ENCODE measurements at places on chromosomes 3 and 15.

- DNase-seq, result no peak
Measured at GRCh38 chr3:157323360-157323759, 113.3 kb upstream of the PTX3 start.

DNA sequence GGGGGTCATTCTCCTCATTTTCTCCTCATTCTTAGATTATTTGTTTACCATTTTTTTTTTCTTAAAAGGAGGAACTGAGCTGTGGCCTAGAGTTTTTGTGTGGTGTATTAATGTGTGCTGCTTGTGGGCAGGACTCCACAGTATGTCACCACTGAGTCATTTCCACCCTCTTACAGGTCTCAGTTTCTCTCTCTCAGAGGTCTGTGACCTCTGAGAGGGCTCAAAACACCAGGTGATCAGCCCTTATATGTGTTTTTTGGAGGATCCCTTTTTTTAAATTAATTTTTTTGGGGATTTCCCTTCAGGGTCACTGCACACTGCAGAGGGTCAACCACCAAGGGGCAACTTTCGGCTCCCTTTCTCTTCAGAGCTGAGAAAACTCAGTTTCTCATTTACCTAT, 166.4 kb downstream of the SUCNR1 start:
- no peak for DNase-seq

- peak; percentile 65 for DNase-seq
Measured at GRCh38 chr3:9168241-9168741, 81.2 kb downstream of the SRGAP3 start.

DNA sequence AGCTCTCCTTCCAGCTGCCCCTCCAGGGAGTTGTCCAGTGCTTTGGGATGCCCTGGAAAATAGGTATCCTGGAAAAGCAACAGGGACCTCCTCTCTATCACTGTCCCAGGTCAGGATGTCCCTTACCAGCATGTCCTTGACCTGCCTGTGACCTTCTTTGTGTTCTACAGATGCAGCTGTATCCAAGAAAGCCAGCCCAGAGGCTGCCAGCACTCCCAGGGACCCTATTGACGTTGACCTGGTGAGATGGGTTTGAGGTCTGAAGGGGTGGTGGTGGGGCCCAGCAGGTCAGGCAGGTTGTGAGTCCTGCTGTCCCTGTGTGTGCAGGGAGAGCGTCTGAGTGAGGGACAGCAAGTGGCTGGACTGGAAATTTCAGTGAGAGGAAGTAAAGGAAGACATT, 30.2 kb downstream of the PML start:
- DNase-seq, result no peak

- DNase-seq, result no peak
Measured at GRCh38 chr3:25678581-25678980, 13.9 kb upstream of the TOP2B start.
